Fibroblast of lung (primary cell): ENCODE measurements at places on chromosomes 11 and 22.

DNA sequence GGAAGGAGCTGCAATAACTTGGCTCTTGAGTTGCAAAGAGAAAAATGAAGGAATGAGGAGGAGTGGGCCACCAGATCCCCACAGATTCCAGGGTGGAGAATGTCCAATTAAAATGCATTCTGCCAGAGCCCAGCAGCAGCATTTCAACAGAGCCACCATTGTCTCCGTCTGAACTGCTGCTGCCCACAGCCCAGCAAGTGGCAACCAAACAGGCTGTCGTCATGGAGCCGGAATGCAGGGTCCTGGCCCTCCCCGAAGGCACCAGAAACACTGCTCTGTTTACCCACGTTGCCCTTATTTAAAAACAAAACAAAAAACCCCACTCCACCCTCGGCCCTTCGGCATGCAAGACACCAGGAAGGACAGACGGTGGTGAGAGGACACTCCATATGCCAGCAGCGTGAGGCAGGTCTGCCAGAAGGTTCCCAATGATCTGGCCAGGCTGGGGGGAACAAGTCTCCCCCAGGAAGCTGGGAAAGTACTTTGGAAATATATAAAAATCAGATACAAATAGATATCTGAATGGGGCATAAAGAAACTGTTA is 32.5 kb downstream of the PLEKHA7 start:
- H3K27ac ChIP-seq, result no peak overlapping the region
- no peaks in the 10 kb centered on the region for H3K36me3 ChIP-seq
- H3K27me3 ChIP-seq, result no peaks in the 10 kb centered on the region
- H3K4me3 ChIP-seq, result no peak overlapping the region
- H3K4me1 ChIP-seq, result no peaks in the 10 kb centered on the region

DNA sequence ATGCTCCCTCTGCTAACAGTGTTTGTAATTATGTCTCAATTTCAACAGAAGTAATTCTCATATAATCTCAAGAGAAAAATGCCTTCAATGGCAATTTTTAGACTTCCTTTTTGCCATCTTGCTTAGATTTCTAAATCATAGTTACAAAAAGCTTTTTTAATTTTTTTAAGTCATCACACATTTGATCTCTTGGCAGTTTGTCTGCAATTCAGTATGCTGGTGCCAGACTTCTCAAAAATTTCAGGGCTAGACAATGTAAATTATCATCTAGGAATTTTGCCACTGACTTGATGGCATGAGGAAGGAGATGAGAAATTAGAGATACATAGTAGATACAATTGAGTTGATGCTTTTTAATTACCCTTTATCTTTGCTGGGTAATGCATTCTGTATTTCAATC is 1176.7 kb upstream of the CNTN5 start:
- no peak overlapping the region for H3K27ac ChIP-seq
- H3K4me1 ChIP-seq, result no peaks in the 10 kb centered on the region
- DNase-seq, result no peak
- no peak overlapping the region for H3K4me3 ChIP-seq
- H3K27me3 ChIP-seq, result no peaks in the 10 kb centered on the region

GRCh38 chr22:21623648-21623970 is 6.2 kb downstream of the YDJC start:
- no peak for DNase-seq
- peaks cover 20% of the 10 kb centered on the region for H3K36me3 ChIP-seq
- H3K4me3 ChIP-seq, result no peak overlapping the region
- H3K27ac ChIP-seq, result no peak overlapping the region

- DNase-seq, result no peak
- H3K27me3 ChIP-seq, result no peaks in the 10 kb centered on the region
- H3K4me1 ChIP-seq, result no peaks in the 10 kb centered on the region
These were observed 812.2 kb downstream of the LRRC4C start for GRCh38 chr11:40647295-40647694.

GRCh38 chr22:25370322-25370721 is 150.9 kb downstream of the CRYBB2 start:
- DNase-seq, result no peak
- H3K4me3 ChIP-seq, result no peak overlapping the region
- H3K27me3 ChIP-seq, result no peaks in the 10 kb centered on the region
- H3K36me3 ChIP-seq, result no peaks in the 10 kb centered on the region

DNA sequence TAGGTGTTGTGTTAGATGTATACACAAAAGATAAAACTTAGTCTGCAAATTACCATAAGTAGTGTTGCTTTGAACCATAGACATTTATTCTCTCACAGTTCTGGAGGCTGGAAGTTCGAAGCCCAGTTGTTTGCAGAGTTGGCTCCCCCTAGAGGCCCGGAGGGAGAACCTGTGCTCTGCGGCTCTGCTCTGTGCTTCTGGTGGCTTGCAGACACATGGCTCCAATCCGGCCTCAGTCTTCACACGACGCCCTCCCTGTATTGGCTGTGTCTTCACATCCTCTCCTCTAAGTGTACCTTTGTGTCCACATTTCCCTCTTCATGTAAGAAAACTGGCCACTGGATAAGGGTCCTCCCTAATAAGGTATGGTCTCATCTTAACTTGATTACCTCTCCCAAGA is 128.4 kb downstream of the OPCML start:
- H3K4me1 ChIP-seq, result no peaks in the 10 kb centered on the region
- no peaks in the 10 kb centered on the region for H3K27me3 ChIP-seq

DNA sequence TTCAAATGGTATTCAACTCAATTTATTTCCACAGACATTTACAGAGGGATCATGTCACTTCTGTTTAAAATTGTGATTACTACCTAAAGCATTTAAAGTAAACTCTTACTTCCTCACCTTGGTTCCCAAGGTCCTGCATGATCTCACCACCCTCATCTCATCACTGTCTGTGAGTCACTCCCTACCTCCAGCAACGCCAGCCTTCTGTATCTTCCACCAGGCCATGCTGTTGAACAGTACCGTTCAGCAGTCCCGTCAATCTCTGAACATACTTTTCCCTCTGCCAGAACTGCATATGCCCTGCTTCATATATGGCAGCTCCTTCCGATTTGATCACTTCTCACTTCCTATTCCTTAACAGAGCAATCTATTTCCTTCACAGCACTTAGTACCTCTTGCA is 2.0 kb downstream of the FBXO3 start:
- peaks cover 3% of the 10 kb centered on the region for H3K4me1 ChIP-seq
- no peak for DNase-seq
- no peak overlapping the region for H3K27ac ChIP-seq
- H3K27me3 ChIP-seq, result no peaks in the 10 kb centered on the region
- H3K4me3 ChIP-seq, result no peak overlapping the region

DNA sequence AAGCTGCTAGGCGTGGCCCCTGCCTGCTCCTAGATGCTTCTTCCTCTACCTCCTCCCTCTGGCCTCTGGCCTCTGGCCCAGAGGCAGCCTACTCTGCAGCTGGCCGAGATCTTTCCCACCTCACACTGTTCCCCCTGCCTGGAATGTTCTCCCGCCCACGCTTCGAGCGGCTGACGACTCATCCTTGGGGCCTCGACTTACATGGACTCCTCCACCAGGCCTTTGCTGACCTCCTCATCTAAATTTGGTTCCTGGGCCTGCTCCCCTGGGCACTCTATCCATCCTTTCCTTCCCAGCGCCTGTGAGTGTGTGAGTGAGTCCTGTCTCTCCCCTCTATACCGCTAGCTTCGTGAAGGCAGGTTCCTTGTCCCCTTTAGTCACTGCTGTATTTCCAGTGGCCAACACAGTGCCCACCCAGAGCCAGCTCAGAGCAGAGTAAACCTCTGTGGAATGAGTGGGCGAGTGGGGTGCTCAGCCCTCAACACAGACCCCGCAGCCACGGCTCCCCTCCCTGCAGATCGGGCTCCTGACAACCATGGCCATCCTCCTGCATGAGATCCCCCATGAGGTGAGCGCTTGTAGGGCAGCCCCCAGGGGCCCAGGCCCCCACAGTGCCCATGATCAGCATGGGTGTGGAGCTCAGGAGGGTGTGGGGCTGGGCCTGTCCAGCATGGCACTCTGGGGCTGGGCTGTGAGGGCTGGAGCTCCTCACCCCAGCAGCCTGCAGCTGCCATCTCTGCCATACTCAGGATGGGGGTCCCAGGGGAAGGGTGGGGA is 5.7 kb downstream of the SLC39A13 start:
- H3K36me3 ChIP-seq, result peaks cover 52% of the 10 kb centered on the region
- no peaks in the 10 kb centered on the region for H3K27me3 ChIP-seq
- H3K4me3 ChIP-seq, result no peak overlapping the region

DNA sequence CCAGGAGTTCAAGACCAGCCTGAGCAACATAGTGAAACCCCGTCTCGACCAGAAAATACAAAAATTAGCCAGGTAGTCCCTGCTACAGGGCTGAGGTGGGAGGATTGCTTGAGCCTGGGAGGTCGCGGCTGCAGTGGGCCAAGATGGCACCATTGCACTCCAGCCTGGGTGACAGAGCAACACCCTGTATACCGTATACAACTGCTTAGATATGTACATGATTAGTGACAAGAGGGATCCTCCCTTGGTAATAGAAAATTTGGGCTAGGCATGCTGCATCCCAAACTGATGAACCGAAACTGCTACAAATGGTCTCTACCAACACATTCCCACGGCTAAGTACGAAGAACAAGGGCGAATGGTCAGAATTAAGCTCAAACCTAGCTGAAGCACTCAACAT is 12.2 kb upstream of the SLC37A4 start:
- H3K27ac ChIP-seq, result no peak overlapping the region
- H3K27me3 ChIP-seq, result no peaks in the 10 kb centered on the region
- H3K4me1 ChIP-seq, result no peaks in the 10 kb centered on the region

DNA sequence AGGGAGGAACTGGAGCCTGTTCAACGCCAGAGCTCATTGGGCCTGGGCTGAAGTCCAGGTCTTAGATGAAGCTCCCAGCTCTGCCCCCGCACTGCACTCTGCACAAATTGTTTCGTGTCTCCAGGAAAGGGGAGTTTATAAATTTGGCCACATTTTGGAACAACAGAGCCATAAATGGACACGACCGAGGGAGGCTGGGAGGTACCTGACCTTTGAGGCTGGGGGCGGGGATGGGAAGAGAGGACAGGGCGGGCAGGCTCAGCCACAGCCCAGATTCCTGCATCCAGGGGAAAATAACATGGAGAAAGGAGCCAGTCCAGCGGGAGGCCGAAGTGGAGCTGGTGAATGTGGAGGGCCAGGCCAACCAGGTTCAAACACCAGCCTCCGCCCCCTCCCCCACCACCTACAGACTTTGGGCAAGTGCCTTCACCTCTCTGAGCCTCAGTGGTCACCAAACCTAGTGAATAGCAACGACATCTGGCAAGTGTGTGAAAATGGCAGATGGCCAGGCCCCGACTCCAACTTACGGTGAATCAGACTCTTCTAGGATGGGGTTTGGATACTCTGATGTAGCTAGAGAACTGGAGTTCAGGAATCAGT is 36.8 kb upstream of the SMTN start:
- H3K4me3 ChIP-seq, result no peak overlapping the region
- no peaks in the 10 kb centered on the region for H3K27me3 ChIP-seq
- DNase-seq, result peak; percentile 47
- H3K27ac ChIP-seq, result no peak overlapping the region

GRCh38 chr22:36445158-36445668 is 36.2 kb downstream of the TXN2 start:
- no peaks in the 10 kb centered on the region for H3K27me3 ChIP-seq
- peaks cover 10% of the 10 kb centered on the region for H3K4me1 ChIP-seq
- DNase-seq, result peak; percentile 98
- H3K27ac ChIP-seq, result peak overlapping the region; percentile 44
- H3K4me3 ChIP-seq, result peak overlapping the region; percentile 17

DNA sequence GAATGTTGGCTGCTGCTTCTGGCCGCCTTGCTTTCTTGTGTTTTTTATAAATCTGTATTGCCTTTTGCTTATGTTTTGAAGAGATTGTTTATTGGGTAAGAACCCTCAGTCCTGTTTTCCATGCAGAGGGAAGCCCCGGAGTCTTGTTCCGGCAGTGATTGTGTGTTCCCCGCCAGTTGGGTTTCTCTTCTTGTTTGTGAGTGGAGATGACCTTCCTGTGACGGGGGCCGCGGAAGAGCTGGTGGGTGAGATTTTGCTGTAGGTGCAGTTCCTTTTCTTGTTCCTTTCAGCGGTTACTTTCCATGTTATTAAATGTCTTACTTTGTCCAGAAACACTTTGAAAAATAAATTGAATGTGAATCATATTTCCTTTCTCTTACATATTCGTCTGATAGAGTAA is 8.3 kb downstream of the TBC1D22A start:
- H3K27ac ChIP-seq, result peak overlapping the region; percentile 5
- no peaks in the 10 kb centered on the region for H3K36me3 ChIP-seq
- H3K27me3 ChIP-seq, result no peaks in the 10 kb centered on the region
- DNase-seq, result no peak
- peaks cover 3% of the 10 kb centered on the region for H3K4me1 ChIP-seq

GRCh38 chr11:65130631-65131416 is 3.5 kb downstream of the SYVN1 start:
- no peak for DNase-seq
- H3K27me3 ChIP-seq, result no peaks in the 10 kb centered on the region
- H3K4me1 ChIP-seq, result peaks cover 10% of the 10 kb centered on the region
- H3K36me3 ChIP-seq, result peaks cover 38% of the 10 kb centered on the region
- H3K27ac ChIP-seq, result no peak overlapping the region
- no peak overlapping the region for H3K4me3 ChIP-seq

DNA sequence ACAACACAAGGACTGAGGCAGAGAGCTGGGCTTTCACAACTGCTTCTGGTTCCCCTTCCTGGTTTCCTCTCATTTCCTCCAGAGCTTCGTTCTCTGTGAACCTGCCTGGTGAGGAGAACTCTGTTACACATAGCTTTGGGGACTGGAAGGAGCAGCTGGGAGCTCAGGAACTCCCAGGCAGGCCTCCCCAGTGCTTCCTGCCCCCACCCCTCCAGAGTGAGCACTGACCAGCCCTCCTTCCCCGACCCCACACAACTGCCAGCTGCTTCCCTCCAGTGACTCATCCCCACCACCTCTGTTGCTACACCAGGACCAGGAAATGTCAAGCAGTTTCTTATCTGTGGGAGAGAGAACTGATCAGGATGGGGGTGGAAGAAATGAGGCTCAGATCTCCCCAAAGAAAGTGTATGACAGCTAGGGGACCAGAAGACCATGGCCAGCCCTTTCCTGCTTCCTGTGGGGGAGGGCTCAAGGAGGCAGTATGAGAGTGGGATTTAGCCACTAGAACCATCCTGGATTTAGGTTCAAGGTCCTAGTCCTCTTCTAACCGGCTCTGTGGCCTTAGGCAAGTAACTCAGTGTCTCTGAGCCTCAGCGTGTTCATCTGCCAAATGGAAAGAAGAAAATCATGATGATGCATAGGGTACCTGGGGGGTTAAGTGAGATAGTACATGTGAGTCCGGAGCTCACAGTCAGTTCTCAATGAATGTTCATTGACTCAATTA is 4.5 kb upstream of the TP53I11 start:
- peak; percentile 84 for DNase-seq
- H3K36me3 ChIP-seq, result no peaks in the 10 kb centered on the region
- peak overlapping the region; percentile 20 for H3K27ac ChIP-seq
- H3K4me3 ChIP-seq, result no peak overlapping the region

DNA sequence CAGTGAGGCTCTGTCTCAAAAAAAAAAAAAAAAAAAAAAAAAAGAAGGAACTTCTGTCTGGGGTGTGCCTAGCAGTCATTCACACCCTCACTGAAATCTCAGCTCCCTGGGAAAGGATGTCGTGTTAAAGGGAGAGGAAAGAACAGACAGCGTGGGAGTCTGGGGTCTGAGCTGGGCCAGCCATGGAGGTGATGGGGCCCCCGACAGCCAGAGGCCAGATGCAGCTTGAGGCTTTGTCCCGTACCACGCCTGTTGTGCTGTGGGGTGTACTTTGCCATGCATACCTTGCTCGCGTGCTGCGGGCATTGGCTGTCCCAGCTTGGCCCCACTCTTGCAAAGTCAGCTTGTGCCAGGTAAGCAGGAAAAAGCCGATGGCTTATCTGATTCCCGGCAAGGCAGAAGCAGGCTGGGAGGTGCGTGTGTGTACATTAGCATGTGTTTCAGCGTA is 4.6 kb downstream of the SYT12 start:
- H3K4me1 ChIP-seq, result peaks cover 6% of the 10 kb centered on the region
- peaks cover 21% of the 10 kb centered on the region for H3K27me3 ChIP-seq
- H3K27ac ChIP-seq, result no peak overlapping the region
- H3K4me3 ChIP-seq, result no peak overlapping the region
- no peak for DNase-seq
